Activated CD8-positive, alpha-beta memory T cell treated with anti-CD3 and anti-CD28 coated beads for 48 hours (primary cell): ENCODE measurements at places on chromosomes 11 and 22.

- no peak for DNase-seq
Measured at GRCh38 chr11:22690871-22691270, 24.5 kb downstream of the GAS2 start.

- DNase-seq, result no peak
Measured at GRCh38 chr11:117497206-117497951, 169.7 kb downstream of the CEP164 start.

- DNase-seq, result no peak
Measured at GRCh38 chr22:40838486-40838885, 18.0 kb downstream of the ST13 start.

DNA sequence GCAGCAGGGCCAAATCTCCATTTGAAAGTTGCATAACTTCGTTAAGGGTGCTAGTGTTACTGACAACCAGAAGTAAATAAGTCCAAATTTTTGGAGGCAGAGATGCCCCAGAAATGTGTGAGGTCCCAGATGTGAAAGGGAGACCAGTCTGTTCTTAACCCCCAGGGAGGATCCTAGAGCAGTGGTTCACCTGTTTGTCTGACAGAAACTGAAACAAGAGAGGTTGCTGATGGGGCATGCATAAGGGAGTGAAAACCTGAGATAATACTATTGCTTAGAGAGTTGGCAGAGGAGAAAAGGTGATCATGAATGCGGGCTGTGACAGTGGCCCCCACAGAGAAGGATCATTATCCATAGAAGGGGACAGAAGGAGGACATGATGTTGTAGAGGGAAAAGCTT, 3.8 kb downstream of the CBLIF start:
- DNase-seq, result no peak
